Endodermal cell (in vitro differentiated cells): ENCODE measurements at places on chromosomes 3 and 15. TPM values are rescaled to one million over a fixed set of nuclear protein-coding genes. Genes with fewer than 3 reads are reported as not detected.

- DNase-seq, result no peak
- H3K4me3 ChIP-seq, result no peak overlapping the region
- H3K27ac ChIP-seq, result no peak overlapping the region
Measured at GRCh38 chr15:69713726-69714559, 261.3 kb downstream of the RPLP1 start.

DNA sequence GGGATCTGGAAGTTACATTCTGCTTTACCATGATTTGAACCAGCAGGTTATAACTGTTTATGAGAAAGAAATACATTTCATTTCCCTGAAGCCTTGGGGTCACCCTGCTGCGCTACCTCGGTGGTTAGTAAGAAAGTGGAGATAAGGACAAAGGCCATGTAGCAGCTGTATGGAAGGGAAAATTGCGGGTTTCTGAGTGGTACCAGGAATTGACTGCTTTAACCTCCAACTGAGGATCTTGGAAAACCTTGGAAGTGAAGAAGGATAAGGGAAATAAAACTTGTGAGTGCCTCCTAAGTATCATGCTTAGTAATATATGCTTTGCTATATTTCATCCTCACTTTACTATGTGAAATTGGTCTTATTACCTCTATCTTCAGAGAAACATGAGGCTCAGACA lies 76.1 kb upstream of the GAP43 start:
- no peaks in the 10 kb centered on the region for H3K36me3 ChIP-seq
- no peak overlapping the region for H3K4me3 ChIP-seq
- no peak overlapping the region for H3K27ac ChIP-seq

DNA sequence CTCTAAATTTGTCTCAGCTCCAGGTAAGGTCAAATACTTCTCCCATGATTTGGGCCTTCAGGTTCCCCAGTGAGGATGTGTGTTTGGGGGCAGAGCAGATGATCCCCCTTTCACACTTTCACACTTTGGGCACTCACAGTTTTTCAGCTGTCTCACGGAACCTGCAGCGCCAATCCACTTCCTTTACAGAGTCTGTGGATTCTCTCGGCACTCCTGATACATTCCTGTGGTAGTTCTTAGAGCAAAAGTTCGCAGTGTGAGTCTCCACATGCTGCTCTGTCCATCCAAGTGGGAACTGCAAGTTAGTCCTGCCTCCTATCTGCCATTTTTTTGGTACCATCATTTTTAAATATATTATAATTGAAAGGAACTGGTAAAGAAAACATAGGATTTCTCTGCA lies 20.2 kb upstream of the CPOX start:
- DNase-seq, result no peak
- no peak overlapping the region for H3K27ac ChIP-seq
- H3K27me3 ChIP-seq, result no peaks in the 10 kb centered on the region
- H3K4me3 ChIP-seq, result no peak overlapping the region
- H3K36me3 ChIP-seq, result no peaks in the 10 kb centered on the region
- H3K4me1 ChIP-seq, result no peaks in the 10 kb centered on the region

DNA sequence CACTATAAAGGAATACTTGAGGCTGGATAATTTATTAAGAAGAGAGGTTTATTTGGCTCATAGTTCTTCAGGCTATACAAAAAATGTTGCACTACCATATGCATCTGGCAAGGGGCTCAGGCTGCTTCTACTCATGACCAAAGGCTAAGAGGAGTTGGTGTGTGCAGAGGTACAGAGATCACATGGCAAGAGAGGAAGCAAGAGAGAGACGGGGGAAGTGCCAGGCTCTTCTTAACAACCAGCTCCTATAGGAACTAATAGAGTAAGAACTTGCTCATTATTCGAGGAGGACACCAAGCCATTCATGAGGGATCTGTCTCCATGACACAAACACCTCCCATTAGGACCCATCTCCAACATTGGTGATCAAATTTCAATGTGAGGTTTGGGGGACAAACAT lies 6.0 kb upstream of the FNDC3B start:
- no peak overlapping the region for H3K4me3 ChIP-seq
- peaks cover 2% of the 10 kb centered on the region for H3K4me1 ChIP-seq
- no peak overlapping the region for H3K27ac ChIP-seq
- DNase-seq, result no peak

The CLDND1 gene
- 106 TPM in 2 replicates for total RNA-seq

GRCh38 chr15:48802867-48803266 lies 8.0 kb downstream of the CEP152 start:
- no peak for DNase-seq
- H3K27ac ChIP-seq, result no peak overlapping the region
- no peak overlapping the region for H3K4me3 ChIP-seq
- H3K4me1 ChIP-seq, result peaks cover 6% of the 10 kb centered on the region
- H3K36me3 ChIP-seq, result peaks cover 5% of the 10 kb centered on the region
